ENCODE measurements at places on chromosomes 6 and 20. TPM values are rescaled to one million over a fixed set of nuclear protein-coding genes. Genes with fewer than 3 reads are reported as not detected.

The DEF6 gene
- 226 TPM for polyA plus RNA-seq

- H3K27me3 ChIP-seq: peaks cover 3% of the 10 kb centered on the region
- no peak for DNase-seq
- peak overlapping the region; percentile 48 for H3K4me3 ChIP-seq
These were observed 8.5 kb downstream of the TRIM15 start for GRCh38 chr6:30171677-30172471.

The PLCB1 gene
- polyA plus RNA-seq: 12.6 TPM

DNA sequence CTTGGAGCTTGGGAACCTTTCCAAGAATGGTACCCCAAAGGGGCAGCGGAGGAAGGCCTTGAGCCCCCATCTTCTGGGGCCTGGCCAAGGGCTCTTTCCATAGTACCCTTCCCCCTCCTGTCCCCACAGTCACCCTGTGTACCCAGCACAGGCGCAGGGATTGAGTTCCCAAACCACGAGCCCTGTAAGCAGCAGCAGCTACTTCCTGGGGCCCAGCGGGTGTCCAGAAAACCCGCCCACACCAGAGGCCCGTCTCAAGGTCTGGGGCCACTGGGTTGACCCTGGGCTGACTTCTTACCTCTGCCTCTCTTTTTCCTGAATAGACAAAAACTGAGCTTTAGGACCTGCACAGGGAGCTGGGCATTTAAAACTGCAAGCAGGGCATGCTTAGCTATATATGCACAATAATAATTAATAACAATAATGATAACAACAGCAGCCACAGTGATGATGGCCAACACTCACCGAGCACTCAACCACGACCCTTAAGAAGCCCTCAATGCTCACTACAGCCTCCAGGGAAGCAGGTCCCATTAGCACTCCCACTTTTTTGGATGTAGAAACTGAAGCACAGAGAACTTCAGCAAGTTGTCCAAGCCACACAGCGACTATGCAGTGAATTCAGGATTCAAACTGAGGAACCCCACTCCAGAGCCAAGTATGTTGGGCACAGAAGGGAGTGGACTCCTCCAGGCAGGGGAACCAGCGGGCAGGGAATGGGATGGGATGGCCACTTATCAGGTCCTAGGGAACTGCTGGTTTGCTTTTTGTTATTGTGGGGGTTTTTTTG is 14.5 kb downstream of the NOL4L start:
- H3K27me3 ChIP-seq: peaks cover 3% of the 10 kb centered on the region
- no peaks in the 10 kb centered on the region for H3K4me1 ChIP-seq
- H3K36me3 ChIP-seq: no peaks in the 10 kb centered on the region
- no peak for DNase-seq

The C6orf141 gene
- polyA plus RNA-seq: not detected

- H3K27ac ChIP-seq: peak within 1 kb of the TSS; percentile 94
- peaks cover 5% of the 10 kb centered on the region for H3K36me3 ChIP-seq
- H3K4me1 ChIP-seq: peaks cover 44% of the 10 kb centered on the region
- H3K27me3 ChIP-seq: peaks cover 2% of the 10 kb centered on the region
- peak; percentile 68 for DNase-seq
These were observed at the start of gene STX11 for GRCh38 chr6:144149894-144150709. TSS of gene STX11 (plus strand) at chr6:144150517. CDS start at chr6:144186628, 36,111 bp downstream.

DNA sequence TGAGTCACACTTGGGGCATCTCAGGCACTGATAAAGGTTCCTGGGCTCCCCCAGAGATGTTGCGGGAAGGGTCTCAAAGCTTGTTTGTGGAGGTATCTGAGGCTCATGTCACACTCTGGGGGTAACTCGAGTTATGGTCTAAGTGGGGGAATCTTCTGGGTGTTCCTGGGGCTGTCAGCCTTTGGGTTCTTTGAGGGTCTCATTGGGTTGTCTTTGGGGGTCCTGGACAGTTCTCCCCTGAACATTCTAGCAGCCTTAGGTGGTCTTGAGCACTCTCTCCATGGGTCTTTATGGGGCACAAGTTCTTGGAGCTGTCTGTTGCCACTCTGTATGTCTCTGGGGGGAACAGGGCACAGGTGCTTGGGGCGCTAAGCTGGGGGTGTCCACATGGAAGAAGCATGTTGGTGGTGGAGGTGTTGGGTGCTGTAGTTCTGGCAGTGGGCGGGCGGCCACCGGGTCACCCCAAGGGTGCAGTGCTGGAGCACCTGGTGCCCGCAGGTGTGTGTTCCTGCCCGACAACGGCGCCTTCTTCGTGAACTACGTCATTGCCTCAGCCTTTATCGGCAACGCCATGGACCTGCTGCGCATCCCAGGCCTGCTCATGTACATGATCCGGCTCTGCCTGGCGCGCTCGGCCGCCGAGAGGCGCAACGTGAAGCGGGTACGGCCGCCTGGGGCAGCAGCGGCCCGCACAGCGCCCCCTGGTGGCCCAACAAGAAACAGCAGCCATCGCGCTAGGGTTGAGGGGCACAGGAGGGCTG is 7.1 kb upstream of the CAPN11 start:
- no peaks in the 10 kb centered on the region for H3K27me3 ChIP-seq
- peaks cover 14% of the 10 kb centered on the region for H3K36me3 ChIP-seq
- no peak overlapping the region for H3K4me3 ChIP-seq
- no peak overlapping the region for H3K27ac ChIP-seq

The SLC17A4 gene
- polyA plus RNA-seq: not detected

- peaks cover 22% of the 10 kb centered on the region for H3K27me3 ChIP-seq
- H3K27ac ChIP-seq: no peak overlapping the region
- DNase-seq: peak; percentile 73
- no peaks in the 10 kb centered on the region for H3K36me3 ChIP-seq
These were observed 52.0 kb downstream of the RPP21 start for GRCh38 chr6:30396833-30397479.

The LPA gene
- not detected for polyA plus RNA-seq

The BPIFA1 gene
- polyA plus RNA-seq: not detected

GRCh38 chr20:54891907-54892306 is 416.5 kb downstream of the DOK5 start:
- H3K36me3 ChIP-seq: no peaks in the 10 kb centered on the region
- H3K27me3 ChIP-seq: peaks cover 2% of the 10 kb centered on the region
- no peak overlapping the region for H3K27ac ChIP-seq
- no peak overlapping the region for H3K4me3 ChIP-seq
- DNase-seq: no peak

The SIGLEC1 gene
- polyA plus RNA-seq: 0.13 TPM

DNA sequence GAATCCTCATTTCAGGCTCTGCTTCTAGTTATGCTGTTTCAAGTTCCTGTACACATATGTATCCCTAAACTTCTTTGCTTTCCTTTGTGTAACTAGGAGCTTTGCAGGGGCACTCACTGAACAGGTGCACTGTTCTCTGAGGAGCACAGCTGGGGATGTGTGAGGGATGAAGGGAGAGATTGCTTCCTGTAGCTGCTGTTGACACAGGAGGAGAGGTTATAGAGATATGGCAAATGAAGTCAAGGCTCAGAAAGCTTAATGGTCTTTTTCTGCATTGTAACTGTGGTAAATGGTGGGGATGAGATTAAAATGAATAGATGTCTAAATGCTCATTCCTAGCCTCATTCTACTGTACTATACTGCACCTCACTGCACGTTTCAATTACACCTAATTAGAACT is 454.3 kb downstream of the BTBD3 start:
- H3K27me3 ChIP-seq: no peaks in the 10 kb centered on the region
- H3K4me1 ChIP-seq: no peaks in the 10 kb centered on the region
- H3K27ac ChIP-seq: no peak overlapping the region
- DNase-seq: no peak
- H3K4me3 ChIP-seq: no peak overlapping the region

DNA sequence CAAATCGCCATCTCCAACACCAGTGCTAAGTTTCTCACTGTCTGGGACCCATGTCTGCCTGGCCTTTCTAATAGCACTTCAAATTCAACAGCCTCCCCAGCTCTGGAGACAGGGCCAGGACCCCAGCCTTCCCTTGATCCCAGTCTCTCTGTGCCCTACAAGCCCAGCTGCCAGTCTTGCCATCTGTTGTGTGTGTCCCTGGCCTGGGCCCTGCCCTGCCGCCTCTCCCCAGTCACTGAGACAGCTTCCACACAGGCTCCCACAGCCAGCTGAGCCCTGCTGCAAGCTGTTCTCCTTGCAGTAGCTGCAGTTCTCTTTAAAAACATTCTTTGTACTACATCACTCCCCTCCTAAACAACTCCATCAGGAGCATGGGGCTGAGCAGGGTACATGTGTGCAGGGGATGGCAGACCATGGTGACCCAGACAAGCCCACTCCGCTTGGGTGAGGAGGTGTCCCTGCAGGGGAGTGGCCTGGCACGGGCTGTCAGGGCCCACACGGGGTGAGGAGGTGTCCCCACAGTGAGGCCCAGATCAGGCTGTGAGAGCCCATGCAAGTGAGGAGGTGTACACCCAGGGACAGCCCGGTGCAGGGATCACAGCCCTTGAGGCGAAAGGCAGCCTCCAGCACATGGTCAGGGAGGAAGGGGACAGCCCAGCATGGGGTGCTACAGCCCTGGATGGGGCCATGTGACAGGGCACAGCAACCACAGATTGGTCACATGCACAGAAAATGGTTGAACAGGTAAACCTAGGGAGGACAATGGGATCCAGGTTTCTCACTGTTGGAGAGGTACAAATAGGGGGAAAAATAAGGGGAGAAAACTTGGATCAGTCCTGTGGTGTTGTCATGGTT is 16.2 kb downstream of the CST7 start:
- peaks cover 58% of the 10 kb centered on the region for H3K27me3 ChIP-seq
- H3K4me1 ChIP-seq: peaks cover 90% of the 10 kb centered on the region
- DNase-seq: no peak
- peak overlapping the region; percentile 56 for H3K4me3 ChIP-seq

The SLC32A1 gene
- not detected for polyA plus RNA-seq

GRCh38 chr6:144284783-144285547 is at the start of gene UTRN:
TSS of gene UTRN (plus strand) at chr6:144285335. CDS start at chr6:144291829, 6,494 bp downstream.
- peak within 1 kb of the TSS; percentile 94 for H3K4me3 ChIP-seq
- DNase-seq: peak; percentile 62
- peak within 1 kb of the TSS; percentile 90 for H3K27ac ChIP-seq
- H3K27me3 ChIP-seq: peaks cover 6% of the 10 kb centered on the region

DNA sequence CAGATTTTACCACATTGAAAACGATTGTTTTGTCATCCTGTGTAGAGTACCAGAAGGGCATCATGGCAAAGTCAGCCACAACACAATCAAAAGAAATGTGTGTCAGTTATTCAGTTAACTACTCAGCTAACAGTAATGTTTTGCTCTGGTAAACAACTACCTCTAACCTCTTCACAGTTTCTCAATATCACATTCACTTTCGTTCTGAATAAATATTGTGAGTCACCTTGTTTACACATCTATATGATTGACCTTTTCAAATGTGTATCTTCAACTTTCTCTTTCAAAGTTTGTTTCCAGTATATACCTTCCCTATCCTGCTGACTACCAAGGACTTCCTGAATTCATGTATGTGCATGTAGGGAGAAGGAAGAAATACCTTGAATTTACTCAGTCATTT is 216.6 kb upstream of the UFL1 start:
- H3K27me3 ChIP-seq: peaks cover 11% of the 10 kb centered on the region
- H3K4me1 ChIP-seq: no peaks in the 10 kb centered on the region
- H3K4me3 ChIP-seq: no peak overlapping the region
- DNase-seq: no peak
- no peak overlapping the region for H3K27ac ChIP-seq
- H3K36me3 ChIP-seq: no peaks in the 10 kb centered on the region

The FOXQ1 gene
- polyA plus RNA-seq: not detected

DNA sequence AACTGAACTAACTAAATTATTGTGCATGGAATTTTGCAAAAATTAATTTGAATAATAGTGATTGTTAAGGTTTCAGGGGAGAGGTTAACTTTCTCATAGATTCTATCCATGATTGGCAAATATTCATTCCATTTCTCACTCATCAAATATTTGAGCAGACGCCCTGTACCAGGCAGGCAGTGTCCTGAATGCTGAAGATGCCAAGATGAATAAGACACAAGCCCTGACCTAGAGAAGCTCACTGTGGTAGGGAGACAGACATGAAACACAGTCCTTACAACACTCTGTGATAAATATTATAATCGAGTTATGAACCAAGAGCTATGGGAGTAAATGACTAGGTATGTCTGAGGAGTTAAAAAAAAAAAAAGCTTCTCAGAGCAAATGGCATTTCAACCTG is 18.4 kb upstream of the ID4 start:
- no peaks in the 10 kb centered on the region for H3K4me1 ChIP-seq
- no peak overlapping the region for H3K27ac ChIP-seq
- H3K36me3 ChIP-seq: no peaks in the 10 kb centered on the region
- H3K27me3 ChIP-seq: no peaks in the 10 kb centered on the region
- no peak overlapping the region for H3K4me3 ChIP-seq

DNA sequence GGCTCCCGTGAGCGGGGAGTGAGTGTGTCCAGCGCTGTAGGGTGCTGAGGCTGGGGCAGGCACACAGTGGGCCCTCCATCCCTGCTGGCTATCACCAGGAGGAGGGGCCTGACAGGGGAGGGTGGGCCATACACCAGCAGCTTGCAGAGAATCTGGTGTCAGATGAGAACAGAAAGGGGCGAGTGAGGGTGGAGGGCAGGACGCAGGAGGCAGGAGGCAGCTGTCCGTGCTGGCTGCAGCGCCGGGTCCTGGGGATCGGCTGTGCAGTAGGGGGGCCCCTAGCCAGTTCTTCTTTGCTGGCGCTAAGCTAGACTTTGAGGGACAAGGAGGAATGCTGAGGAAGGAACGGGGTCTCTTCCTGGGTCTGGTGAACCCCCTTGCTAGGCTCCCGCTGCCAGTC is 1.6 kb upstream of the CABLES2 start:
- no peak for DNase-seq
- no peak overlapping the region for H3K27ac ChIP-seq
- H3K4me1 ChIP-seq: peaks cover 19% of the 10 kb centered on the region
- H3K4me3 ChIP-seq: no peak overlapping the region
- H3K36me3 ChIP-seq: no peaks in the 10 kb centered on the region

DNA sequence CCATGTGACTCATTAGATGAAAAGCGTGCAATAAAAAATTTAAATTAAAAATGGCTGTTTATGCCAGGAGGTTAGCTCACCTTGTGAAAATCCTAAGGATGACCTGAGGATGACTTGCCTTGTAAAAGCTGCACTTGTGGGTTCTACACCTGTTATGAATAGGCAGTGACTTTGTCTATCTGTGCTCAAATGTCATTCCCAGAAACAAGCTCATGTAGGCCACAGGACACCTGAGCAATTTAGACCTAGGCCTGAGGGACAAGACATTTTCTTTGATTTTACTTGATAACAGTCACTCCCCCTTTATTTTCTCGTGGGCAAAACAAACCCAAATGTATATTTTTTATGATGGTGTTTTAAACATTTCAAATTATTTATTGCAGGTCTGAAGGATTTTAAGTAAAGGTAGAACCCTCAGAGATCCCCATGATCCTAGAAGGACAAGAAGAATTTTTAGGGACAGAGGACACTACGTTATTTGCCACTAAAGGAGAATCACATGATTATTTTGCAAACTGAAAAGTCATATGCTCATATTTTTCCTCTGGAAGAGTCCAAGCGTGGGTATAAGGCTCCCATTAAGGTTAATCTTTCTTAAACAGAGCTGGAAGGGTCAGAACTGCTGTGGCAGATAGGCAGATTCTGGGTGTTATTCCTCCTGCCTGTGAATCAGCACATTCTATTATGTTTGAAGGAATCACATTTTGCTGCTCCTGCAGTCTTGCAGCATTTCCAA is 277.5 kb upstream of the MAN1A1 start:
- no peak overlapping the region for H3K4me3 ChIP-seq
- H3K27ac ChIP-seq: no peak overlapping the region
- no peak for DNase-seq
